Neural progenitor cell (in vitro differentiated cells): ENCODE measurements at places on chromosomes 7 and 10.
A peak's percentile ranks its signal among the peaks of the same experiment; 100 is the strongest.

- no peaks in the 10 kb centered on the region for H3K27me3 ChIP-seq
- peak overlapping the region; percentile 86 for H3K27ac ChIP-seq
- H3K4me1 ChIP-seq, result peaks cover 22% of the 10 kb centered on the region
- peaks cover 7% of the 10 kb centered on the region for H3K36me3 ChIP-seq
- H3K4me3 ChIP-seq, result peak overlapping the region; percentile 66
- DNase-seq, result no peak
Measured at GRCh38 chr7:44985900-44986217, 7.0 kb upstream of the MYO1G start.

- H3K27me3 ChIP-seq, result no peaks in the 10 kb centered on the region
- H3K27ac ChIP-seq, result no peak overlapping the region
- H3K4me1 ChIP-seq, result no peaks in the 10 kb centered on the region
- DNase-seq, result no peak
- H3K4me3 ChIP-seq, result no peak overlapping the region
Measured at GRCh38 chr7:96067321-96067720, 254.6 kb downstream of the SLC25A13 start.

- no peak overlapping the region for H3K4me3 ChIP-seq
- H3K27me3 ChIP-seq, result no peaks in the 10 kb centered on the region
- H3K36me3 ChIP-seq, result no peaks in the 10 kb centered on the region
- no peaks in the 10 kb centered on the region for H3K4me1 ChIP-seq
Measured at GRCh38 chr10:30070001-30070685, 10.8 kb upstream of the JCAD start.

DNA sequence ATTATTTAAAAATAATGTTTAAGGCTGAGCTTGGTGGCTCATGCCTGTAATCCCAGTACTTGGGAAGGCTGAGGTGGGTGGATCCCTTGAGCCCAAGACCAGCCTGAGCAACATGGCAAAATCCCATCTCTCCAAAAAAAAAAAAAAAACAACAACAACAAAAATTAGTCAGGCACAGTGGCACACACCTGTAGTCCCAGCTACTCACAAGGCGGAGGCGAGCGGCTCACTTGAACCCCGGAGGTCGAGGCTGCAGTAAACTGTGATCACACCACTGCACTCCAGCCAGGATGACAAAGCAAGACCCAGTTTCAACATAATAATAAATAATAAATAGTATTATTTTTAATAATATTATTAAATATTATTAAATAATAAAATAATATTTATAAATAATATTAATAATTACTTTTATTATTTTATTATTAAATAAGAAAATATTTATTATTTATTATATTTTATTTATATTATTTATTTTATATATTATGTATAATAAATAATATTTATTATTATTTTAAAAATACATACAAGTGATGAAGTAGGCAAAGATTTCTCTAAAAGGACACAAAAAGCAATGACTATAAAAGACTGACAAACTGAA, 8.4 kb upstream of the LRRC61 start:
- H3K27me3 ChIP-seq, result peaks cover 13% of the 10 kb centered on the region
- no peaks in the 10 kb centered on the region for H3K36me3 ChIP-seq
- DNase-seq, result no peak
- H3K4me1 ChIP-seq, result no peaks in the 10 kb centered on the region
- no peak overlapping the region for H3K4me3 ChIP-seq

DNA sequence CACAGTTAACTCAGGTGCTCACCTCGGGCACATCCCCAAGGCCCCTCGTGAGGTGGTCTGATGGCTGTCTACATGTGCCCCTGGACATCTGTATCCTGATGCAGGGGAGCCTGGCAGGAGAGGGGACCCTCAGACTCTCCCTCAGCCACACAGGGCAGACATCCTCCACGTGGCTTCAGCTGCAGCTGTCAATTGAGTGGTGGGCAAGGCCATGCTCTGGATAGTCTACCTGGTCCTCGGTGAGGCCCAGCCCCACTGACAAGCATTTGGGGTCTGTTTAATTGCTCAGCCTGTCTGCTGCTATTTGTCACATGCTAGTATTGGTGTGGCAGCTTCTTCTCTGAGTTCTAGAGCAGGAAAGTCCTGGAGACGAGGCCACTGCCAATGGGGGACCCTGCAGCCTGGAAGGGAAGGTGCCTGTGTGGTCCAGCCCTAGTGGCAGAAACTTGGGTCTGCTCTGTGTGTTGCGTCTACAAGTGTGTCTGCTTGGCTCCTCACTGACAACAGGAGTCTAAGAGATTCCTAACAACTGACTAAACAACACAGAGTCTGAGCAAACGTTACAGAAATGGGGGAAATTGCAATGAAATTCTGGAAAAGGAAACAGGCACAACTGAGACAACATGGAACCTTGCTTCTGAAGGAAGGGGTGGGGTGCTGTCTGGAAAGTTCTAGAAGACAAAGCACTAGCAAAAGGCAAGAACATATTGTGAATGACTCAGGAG, 59.3 kb upstream of the IGFBP3 start:
- no peaks in the 10 kb centered on the region for H3K4me1 ChIP-seq
- H3K36me3 ChIP-seq, result no peaks in the 10 kb centered on the region
- no peaks in the 10 kb centered on the region for H3K27me3 ChIP-seq

- DNase-seq, result no peak
- no peaks in the 10 kb centered on the region for H3K4me1 ChIP-seq
- no peaks in the 10 kb centered on the region for H3K27me3 ChIP-seq
- no peak overlapping the region for H3K27ac ChIP-seq
Measured at GRCh38 chr7:148553979-148554378, 36.6 kb upstream of the C7orf33 start.

- DNase-seq, result no peak
- no peaks in the 10 kb centered on the region for H3K27me3 ChIP-seq
- H3K36me3 ChIP-seq, result no peaks in the 10 kb centered on the region
- no peak overlapping the region for H3K4me3 ChIP-seq
Measured at GRCh38 chr10:98320486-98321185, 52.6 kb upstream of the LOXL4 start.

DNA sequence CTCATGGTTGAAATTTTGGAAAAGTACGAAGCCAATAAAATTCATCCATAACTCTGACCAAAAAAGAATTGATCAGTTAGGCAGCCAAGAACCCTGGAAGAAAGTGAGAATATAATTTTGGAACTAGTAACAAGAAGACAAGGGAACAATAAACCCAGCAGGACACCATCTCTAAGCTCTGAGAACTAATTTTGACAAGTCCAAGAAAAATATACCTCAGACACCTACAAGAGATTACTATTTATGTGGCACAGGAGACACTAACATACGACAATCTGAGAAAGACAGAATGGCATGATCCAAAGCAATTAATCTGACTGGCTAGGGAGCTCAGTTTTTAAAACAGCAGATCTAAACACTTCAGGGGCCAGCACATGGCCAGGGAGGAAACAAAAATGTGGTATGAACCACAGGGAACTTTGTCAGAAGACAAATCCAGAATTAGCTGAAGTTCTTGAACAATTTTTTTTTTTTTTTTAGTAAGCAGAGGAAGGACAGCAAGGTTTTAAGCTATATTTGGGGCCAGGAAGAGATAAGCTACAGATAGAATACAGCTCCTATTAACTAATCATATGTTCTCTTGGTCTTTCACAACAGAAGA, 38.9 kb downstream of the PARD3 start:
- no peak overlapping the region for H3K4me3 ChIP-seq
- DNase-seq, result no peak
- no peaks in the 10 kb centered on the region for H3K36me3 ChIP-seq
- no peaks in the 10 kb centered on the region for H3K27me3 ChIP-seq
- peaks cover 5% of the 10 kb centered on the region for H3K4me1 ChIP-seq

- H3K27me3 ChIP-seq, result no peaks in the 10 kb centered on the region
- no peaks in the 10 kb centered on the region for H3K4me1 ChIP-seq
- H3K4me3 ChIP-seq, result no peak overlapping the region
- H3K27ac ChIP-seq, result no peak overlapping the region
- DNase-seq, result no peak
Measured at GRCh38 chr10:13608246-13608853, 21.6 kb downstream of the PRPF18 start.

DNA sequence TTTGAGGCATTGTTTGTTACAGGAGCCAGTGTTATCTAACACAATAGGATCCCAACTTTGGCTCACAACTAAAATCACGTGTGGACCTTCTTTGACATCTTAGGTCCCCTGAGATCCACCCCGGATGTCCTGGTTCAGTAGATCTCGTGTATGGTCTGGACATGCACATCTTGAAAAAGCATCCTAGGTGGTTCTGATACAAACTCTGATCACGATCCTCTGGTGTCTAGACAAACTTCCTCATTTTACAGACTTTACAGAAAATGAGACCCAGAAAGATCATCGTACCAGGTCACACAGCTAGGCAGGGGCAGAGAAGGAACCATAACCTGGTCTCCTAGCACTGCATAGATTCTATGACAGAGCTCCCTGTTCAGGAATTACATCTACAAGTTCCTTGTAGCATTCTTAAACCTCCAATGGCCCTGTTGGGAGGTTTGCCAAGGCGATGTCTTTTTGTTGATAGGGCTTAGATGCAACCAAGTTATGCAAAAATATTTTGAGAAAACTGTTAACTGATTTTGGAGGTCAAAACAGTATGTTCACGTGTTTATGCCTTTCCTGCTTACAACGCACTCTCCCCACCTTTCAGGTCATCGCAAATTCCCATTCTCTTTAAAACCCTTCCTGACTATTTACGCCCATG, 30.8 kb upstream of the CHST15 start:
- H3K36me3 ChIP-seq, result no peaks in the 10 kb centered on the region
- DNase-seq, result no peak
- H3K4me1 ChIP-seq, result peaks cover 3% of the 10 kb centered on the region
- H3K27me3 ChIP-seq, result no peaks in the 10 kb centered on the region
- no peak overlapping the region for H3K4me3 ChIP-seq

- H3K4me1 ChIP-seq, result no peaks in the 10 kb centered on the region
- H3K27me3 ChIP-seq, result no peaks in the 10 kb centered on the region
- H3K27ac ChIP-seq, result no peak overlapping the region
- no peak overlapping the region for H3K4me3 ChIP-seq
Measured at GRCh38 chr7:159310457-159311171, 165.9 kb upstream of the VIPR2 start.

GRCh38 chr10:96260014-96260413, 11.4 kb downstream of the BLNK start:
- H3K27ac ChIP-seq, result no peak overlapping the region
- no peaks in the 10 kb centered on the region for H3K27me3 ChIP-seq
- no peaks in the 10 kb centered on the region for H3K36me3 ChIP-seq
- no peak for DNase-seq
- H3K4me1 ChIP-seq, result peaks cover 19% of the 10 kb centered on the region
- no peak overlapping the region for H3K4me3 ChIP-seq

DNA sequence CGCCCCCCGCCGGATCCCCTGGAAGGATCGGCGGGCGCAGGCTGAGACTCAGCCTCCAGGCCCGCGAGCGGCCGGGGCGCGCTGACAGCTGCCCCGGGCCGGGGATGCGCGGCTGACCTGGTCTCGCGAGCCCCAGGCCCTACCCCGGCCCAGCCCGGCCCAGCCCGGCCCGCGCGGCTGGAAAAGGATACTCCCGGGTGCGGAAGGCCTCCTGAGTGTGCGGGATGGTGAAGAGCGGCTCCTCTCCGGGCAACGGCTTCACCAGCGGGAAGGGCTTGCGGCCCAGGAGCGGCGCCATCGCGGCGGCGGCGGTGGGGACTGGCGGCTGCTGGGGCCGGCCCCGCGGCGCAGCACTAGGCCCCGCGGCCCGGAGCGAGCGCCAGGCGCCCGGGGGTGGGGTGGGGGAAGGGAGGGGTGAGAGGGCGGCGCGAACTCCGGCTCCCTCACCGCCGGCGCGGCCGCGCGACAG, 423 bp downstream of the BAZ1B start:
- no peaks in the 10 kb centered on the region for H3K27me3 ChIP-seq
- H3K4me1 ChIP-seq, result peaks cover 16% of the 10 kb centered on the region
- H3K27ac ChIP-seq, result peak overlapping the region; percentile 96
- H3K36me3 ChIP-seq, result peaks cover 7% of the 10 kb centered on the region

- H3K27me3 ChIP-seq, result no peaks in the 10 kb centered on the region
- H3K36me3 ChIP-seq, result no peaks in the 10 kb centered on the region
- H3K4me3 ChIP-seq, result no peak overlapping the region
- no peak for DNase-seq
Measured at GRCh38 chr7:122248472-122248871, 56.1 kb downstream of the FEZF1 start.

- no peak overlapping the region for H3K27ac ChIP-seq
- no peak overlapping the region for H3K4me3 ChIP-seq
- H3K4me1 ChIP-seq, result no peaks in the 10 kb centered on the region
- no peaks in the 10 kb centered on the region for H3K27me3 ChIP-seq
- DNase-seq, result no peak
Measured at GRCh38 chr7:28157831-28158416, 22.7 kb downstream of the JAZF1 start.

- no peak overlapping the region for H3K27ac ChIP-seq
- H3K36me3 ChIP-seq, result no peaks in the 10 kb centered on the region
- no peaks in the 10 kb centered on the region for H3K27me3 ChIP-seq
- H3K4me3 ChIP-seq, result no peak overlapping the region
- DNase-seq, result no peak
Measured at GRCh38 chr7:103727982-103728610, 261.4 kb downstream of the RELN start.

- peak; percentile 26 for DNase-seq
- H3K27me3 ChIP-seq, result no peaks in the 10 kb centered on the region
- H3K4me1 ChIP-seq, result no peaks in the 10 kb centered on the region
- H3K27ac ChIP-seq, result no peak overlapping the region
- H3K4me3 ChIP-seq, result no peak overlapping the region
- peaks cover 10% of the 10 kb centered on the region for H3K36me3 ChIP-seq
Measured at GRCh38 chr10:48406204-48406603, 99.7 kb downstream of the MAPK8 start.

- no peaks in the 10 kb centered on the region for H3K36me3 ChIP-seq
- DNase-seq, result peak; percentile 24
- no peak overlapping the region for H3K4me3 ChIP-seq
- H3K27ac ChIP-seq, result no peak overlapping the region
- no peaks in the 10 kb centered on the region for H3K27me3 ChIP-seq
Measured at GRCh38 chr7:148909568-148909967, 25.5 kb upstream of the EZH2 start.

GRCh38 chr7:116340943-116341907, 130.9 kb downstream of the TES start:
- no peaks in the 10 kb centered on the region for H3K27me3 ChIP-seq
- no peaks in the 10 kb centered on the region for H3K36me3 ChIP-seq
- H3K4me3 ChIP-seq, result no peak overlapping the region
- DNase-seq, result no peak
- no peaks in the 10 kb centered on the region for H3K4me1 ChIP-seq

GRCh38 chr10:126097558-126098225, 201.3 kb downstream of the FANK1 start:
- no peaks in the 10 kb centered on the region for H3K27me3 ChIP-seq
- H3K27ac ChIP-seq, result no peak overlapping the region
- no peaks in the 10 kb centered on the region for H3K36me3 ChIP-seq

- no peaks in the 10 kb centered on the region for H3K27me3 ChIP-seq
- H3K36me3 ChIP-seq, result no peaks in the 10 kb centered on the region
- H3K4me3 ChIP-seq, result no peak overlapping the region
- no peak for DNase-seq
- no peak overlapping the region for H3K27ac ChIP-seq
- no peaks in the 10 kb centered on the region for H3K4me1 ChIP-seq
Measured at GRCh38 chr7:54722026-54722425, 37.0 kb downstream of the SEC61G start.

DNA sequence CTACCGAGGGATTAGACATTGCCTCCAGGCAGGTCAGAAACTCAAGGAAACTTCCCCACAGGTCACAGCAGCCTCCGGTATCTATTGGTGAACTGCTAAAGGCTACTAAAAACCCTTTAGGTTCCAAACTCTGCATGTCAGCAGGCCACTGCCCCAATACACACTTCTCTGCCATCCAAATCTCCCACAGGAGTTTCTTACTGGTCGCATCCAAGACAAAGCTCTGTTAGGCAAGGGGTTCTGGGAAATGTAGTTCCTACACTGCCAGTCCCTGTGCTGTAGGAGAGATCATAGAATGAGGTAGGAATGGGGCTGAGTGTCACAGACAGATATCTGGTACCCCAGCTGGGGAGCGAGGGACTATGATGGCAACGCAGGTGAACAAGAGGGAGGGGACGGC, 757.0 kb upstream of the C7orf33 start:
- H3K27me3 ChIP-seq, result no peaks in the 10 kb centered on the region
- peak; percentile 62 for DNase-seq
- no peaks in the 10 kb centered on the region for H3K36me3 ChIP-seq
- no peak overlapping the region for H3K4me3 ChIP-seq
- H3K4me1 ChIP-seq, result no peaks in the 10 kb centered on the region
- no peak overlapping the region for H3K27ac ChIP-seq
